ENCODE measurements at places on chromosomes 1 and 21.
A peak's percentile ranks its signal among the peaks of the same experiment; 100 is the strongest.

- no peak for DNase-seq
These were observed 1.9 kb downstream of the RNF11 start for GRCh38 chr1:51238034-51238403.

DNA sequence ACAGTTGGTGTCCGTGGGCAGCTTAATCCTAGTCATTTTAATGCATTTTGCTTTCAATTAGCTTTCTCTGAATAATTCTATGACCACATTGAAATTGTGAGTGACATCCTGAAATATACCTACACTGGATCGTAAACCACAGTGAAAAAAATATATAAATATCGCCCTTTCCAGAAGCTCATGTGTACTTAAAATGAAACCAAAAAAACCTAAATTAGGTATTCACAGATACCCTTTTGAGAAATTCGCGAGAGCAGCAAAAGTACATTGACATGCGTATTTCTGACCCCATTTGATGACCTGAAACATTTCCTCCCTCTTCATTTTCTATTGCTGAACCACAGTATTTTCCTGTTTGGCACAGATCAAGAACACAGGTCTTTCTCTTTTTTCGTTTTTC, 253.8 kb downstream of the LTN1 start:
- DNase-seq, result no peak

DNA sequence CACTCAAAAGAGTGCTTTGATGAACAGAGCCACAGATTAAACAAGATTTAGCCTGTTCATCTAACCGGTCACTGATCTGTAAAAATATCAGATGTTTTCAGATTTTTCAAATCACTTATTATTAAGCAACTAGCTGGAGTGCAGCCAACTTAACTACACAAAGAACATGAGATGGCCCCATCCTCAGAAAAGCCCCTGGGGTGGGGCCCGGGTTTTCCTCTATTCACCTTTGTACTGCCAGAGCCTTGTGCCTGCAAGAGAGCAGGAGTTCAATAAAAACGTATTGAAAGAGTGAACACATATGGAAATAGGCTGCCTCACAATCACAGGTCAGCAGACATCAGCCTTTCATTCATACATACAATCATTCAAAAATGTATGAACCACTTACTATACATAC, 516.1 kb downstream of the OMA1 start:
- no peak for DNase-seq

DNA sequence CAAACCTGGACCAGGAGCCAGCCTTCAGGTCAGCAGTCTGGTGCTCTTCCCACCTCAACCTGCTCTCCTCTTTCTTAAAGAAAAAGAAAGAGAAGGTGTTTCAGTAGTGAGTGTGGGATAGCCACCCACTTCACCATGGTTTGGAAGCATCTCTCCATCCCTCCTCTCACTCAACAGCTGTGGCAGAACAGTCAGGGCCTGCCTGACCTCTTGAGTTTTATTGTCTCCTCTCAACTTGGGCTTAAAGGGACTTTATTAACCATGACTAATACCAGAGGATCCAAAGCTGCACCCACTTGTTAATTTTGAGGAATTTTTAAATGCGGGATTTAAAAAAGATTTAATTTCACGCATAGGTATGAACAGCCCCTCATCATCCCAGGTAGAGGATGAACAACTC, 570 bp upstream of the VASH2 start:
- no peak for DNase-seq

DNA sequence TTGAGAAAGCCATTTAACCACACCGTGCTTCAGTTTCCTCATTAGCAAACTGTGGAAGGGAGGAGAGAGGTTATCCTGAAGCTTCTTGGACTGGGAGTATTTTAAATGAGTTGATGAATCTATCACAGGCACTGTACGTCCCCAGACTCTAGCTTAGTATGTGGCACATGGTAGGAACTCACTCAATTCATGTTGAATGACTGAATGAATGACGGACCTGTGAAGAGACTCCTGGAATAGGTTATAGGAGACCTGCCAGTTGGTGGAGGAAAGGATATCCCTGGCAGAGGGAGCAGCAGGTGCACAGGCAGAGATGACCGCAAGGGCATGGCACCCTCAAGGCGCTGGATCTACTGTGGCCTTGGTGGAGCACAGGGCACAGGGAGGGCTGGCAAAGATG, 118.5 kb downstream of the HMGB4 start:
- DNase-seq, result no peak

DNA sequence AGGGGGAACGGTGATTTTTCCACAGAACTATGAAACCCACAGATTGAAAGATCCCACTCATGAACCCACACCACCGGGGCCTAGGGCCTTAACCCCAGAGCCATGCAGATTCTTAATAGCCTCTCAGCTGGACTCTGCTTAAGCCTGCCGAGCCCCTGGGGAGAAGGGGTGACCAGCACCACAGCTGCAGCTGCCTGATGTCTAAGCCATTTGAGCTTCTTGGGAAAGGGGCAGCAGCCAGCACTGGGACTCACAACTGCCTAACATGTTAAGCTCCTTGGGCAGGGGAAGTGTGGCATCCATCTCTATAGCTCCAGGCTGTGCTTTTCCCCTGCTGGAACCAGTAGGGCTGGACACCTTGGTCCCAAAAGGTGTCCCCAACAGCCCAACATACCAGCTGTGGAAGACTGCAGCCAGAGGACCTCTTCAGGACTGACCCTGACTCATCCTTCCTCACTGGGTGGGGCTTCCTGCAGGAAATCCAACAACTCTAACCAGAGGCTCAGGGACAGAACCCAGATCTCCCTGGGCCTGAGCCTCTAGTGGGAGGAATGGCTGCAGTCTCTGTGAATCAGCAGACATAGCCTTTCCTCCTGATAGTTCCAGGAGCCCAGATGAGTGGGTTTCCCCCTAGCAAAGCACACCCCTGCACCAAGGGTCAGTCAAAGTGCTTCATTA, 34.6 kb upstream of the FMO3 start:
- DNase-seq, result no peak

- no peak for DNase-seq
These were observed 7.0 kb downstream of the NFIA start for GRCh38 chr1:61089338-61089737.

DNA sequence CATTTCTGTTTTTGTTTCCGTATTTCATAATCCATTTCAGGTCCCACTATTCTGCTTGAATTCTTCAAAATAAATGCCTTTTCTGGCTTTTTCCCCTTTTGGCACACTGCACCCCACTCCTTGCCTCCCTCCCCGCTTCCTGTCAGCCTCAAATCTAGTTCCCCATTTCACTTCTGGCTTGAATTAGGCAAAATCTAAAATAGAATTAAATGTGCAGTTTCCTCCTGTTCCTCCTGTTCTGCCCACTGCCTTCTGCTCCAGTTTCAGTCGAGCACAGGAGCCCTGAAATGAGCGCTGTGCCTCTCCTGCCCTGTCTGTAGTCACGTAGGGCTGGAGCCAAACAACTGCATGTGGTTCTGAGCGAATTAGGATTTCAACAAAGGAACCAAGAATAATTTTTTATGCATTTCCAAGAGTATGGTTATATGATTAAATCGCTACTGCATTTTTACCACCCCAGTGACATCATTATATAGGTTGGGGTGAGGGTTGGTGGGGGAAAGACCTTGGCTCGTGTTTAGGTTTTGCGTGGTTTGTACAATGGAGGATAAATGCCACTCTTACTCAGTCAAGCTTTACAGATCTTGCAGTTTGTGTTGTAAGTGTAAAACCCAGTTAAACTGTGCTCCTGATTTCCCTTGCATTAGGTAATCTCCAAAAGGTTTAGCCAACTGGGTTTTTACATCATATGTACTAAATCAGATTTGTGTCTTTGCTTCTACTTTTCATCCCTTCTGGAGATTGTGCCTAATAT, 114.9 kb downstream of the VPS13D start:
- no peak for DNase-seq

GRCh38 chr21:44881198-44881872, 7.8 kb upstream of the PTTG1IP start:
- no peak for DNase-seq

GRCh38 chr1:143698016-143698415, 273.8 kb downstream of the FAM72C start:
- DNase-seq, result no peak

GRCh38 chr1:21670956-21671902, 2.1 kb upstream of the RAP1GAP start:
- no peak for DNase-seq

- DNase-seq, result no peak
These were observed 222.8 kb downstream of the TPR start for GRCh38 chr1:186152227-186152619.

DNA sequence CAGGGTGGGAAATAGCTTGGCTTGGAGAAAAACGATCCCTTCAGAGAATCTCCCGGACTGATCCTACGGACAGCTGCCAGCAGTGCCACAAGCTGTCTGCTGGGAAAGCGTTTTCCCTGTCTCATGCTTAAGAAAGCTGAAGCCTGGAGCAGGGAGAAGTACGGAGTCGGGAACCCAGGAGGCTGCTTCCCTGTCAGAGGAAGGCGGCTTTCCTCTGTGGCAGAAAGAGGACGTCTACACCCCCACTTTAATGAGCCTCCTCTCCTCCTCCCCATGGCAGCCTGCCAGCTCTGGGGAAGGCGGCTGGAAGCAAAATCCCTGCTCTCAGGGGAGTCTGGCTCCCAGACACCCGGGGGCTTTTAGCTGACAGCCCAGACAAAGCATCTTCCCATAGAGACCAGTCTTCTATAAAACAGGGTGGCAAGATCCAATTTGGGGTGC, 7.3 kb downstream of the KIF21B start:
- no peak for DNase-seq

DNA sequence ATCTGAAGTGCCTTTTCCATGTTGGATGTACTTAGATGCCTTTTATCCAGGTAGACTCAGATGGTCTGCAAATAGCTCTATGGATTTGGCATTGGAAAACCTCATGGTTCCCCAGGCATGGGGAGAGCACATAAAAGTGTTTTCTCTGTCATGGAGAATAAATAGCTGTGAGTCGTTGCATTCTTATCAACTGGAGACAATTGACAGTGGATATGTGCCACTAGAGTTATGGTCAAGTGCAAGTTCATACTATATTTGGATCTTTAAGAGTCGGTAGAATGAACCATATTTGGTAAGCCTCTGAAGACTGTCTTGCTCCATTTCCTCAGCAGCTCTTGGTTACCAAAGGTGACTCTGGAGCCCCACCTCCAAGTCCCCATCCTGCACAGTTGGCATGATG, 83.7 kb downstream of the ROR1 start:
- DNase-seq, result no peak

GRCh38 chr1:42891465-42892138, 45.2 kb downstream of the ZNF691 start:
- no peak for DNase-seq

GRCh38 chr1:162671664-162672410, 39.6 kb downstream of the DDR2 start:
- DNase-seq, result no peak

DNA sequence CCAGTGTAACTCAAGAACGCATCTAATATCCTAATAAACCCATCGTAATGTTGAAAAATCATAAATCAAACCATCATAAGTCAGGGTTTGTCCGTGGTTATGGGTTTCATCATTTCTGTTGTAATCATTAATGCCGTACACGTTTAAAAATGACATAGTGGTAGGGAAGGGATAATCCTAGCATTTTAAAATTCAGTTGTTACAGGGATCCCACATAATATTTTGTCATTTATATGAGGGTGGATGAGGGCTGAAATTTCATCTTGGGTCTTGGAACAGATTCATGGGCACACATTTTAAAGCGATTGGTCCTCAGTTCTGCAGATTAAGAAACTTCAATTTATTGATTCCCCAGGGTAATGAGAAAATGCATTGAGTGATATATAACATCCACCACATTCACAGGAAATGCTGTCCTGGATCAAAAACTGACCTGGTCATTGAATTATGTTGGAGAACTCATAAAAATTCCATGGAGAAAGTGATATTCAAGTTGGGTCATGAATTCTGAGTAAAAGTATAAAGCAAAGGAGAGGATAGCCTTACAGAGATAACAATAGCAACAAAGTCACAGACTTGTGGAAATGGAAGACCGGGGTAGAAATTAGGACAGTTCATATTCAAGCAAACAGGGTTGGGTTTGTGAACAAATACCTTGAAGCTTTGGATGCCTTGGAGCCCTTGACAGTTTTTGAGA, 1527.3 kb upstream of the TPTE start:
- no peak for DNase-seq

DNA sequence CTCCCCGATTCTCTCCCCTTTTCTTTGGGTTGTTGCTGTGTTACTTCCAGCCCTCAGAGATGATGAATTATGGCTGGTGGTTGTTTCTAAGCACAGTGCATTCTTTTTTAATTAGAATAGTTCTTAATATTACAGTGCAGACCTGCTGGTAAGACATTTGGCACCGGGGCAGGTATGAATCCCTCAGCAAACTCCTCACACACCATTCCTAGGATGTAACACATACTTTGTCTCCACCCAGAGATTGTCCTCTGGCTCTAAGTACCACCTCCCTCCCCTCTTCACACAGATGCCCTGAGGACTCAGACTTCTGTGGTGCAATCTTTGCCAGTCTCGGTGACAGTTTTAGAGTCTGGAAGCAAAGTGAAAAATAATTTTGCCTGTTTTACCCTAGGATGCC, 143.1 kb downstream of the HLX start:
- DNase-seq, result peak; percentile 56

DNA sequence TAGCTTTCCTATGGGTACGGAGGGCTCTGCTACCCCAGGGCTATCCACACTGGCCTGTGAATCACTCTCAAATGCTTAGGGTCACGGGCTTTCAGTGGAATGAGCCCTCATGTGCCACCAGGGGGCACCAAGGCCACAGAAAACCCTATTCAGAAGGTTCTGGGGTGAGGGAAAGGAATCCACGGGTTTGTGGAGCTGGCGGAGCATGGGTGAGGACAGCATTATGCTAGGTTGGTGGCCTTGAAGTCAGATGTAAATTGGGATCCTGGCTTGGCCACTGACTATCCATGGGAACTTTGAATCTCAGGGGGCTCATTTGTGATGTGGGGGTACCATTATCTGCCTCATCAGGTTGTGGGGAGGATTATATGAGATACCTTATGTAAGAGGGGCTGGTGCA, 5.1 kb upstream of the LAMTOR5 start:
- peak; percentile 44 for DNase-seq

DNA sequence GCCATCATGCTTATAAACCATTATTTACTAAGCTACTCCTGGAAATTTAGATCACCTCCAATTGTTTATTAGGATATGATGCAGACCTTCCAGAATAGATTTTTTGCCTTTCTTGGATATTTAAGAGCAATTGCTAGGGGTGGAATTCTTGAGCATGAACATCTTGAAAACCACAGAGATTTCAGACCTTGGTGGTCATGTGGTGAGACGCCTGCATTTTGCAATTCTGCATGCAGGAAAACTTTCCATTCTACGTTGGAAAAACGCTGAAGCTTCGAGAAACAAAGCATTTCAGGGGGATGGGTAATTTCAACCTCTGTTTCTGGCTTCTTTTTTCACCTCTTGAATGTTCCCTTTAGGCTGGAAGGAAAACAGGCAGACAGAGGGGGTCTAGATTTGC, 596.3 kb downstream of the KIF26B start:
- DNase-seq, result no peak
